NCI-H2081 treated with DMSO at 0.1 percent for 48 hours (cell line): ENCODE measurements at places on chromosomes 6 and 20.
A peak's percentile ranks its signal among the peaks of the same experiment; 100 is the strongest.

- DNase-seq, result no peak
Observed at GRCh38 chr6:106077881-106078280, 8.3 kb upstream of the PRDM1 start.

DNA sequence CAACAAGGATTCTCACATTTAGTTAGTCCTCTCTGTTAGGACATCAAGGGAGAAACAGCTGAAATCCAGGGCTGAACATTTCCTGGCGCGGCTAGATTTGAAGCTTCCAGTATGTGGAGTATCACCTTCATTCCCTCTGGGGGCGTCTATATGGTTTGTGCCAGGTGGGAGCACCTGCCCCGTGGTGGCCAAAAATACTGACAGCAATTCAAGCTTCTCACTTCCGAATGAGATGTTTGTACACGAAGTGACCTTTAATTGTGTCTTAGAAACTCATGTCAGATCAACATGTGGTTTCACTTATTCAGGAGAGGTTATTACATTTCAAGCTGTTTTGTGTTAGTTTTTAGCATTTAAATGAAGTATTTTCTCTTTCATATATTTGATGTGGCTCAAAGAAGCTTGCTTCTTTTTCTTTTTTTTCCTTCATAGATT is 67.3 kb upstream of the ZNF217 start:
- DNase-seq, result no peak

DNA sequence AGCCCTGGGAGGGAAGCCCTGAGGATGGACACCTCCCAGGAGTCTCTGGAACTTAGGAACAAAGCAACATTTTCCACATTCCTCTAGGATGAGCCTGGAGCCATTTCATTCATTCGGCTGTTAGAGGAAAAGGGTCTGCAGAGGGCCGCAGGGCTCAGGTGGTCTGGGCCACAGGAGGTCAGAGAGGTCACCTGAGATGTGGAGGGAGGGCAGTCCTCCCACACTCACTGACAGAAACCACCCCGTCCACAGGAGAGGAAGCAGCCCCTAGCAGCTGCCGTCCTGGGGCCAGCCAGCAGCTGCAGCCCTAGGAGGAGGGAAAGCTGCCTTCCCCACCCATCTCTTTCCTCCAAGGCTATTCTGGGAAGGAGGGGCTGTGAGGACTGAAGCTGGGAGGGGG is 207.0 kb downstream of the CDC5L start:
- no peak for DNase-seq

DNA sequence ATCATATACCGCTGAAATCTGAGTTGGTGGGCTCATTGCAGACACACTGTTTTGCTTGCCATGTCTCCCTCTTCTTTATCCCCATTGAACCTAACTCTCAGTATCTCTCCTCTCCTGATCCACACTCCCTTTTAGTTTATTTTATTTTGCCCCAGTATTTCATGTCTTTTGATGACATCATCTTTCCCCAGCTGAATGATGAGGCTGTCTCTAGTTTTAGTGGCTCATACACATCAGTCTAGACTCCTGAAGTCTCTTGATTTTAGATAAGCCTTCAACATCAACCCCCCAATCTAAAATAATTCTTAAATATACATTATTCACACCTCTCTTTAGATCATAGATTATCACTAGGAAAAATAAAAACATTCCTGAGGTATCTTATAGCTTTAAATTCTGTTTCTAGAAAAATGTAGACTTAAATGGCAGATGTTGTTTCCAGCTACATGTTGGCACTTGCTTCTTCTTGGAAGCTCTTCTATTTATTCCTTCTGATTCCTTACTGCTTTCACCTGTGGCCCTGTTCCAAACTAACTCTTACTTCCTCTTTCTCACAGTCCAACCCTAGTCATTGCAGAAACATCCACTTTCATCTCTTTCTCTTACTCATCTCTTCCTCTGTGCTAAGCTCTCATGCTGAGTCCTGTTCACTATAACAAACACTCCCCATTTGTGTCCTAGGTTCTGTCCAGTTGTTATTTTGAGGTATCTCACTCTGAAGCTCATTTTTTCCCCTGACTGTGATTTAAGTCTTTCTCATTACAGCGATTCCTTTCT is 191.9 kb upstream of the SLC35B3 start:
- DNase-seq, result no peak

- no peak for DNase-seq
Observed at GRCh38 chr20:43571771-43572170, 12.9 kb downstream of the SGK2 start.

GRCh38 chr6:123841067-123841896 is 37.6 kb downstream of the NKAIN2 start:
- DNase-seq, result peak; percentile 94

GRCh38 chr20:8639112-8639778 is 429.6 kb upstream of the PLCB4 start:
- DNase-seq, result no peak

DNA sequence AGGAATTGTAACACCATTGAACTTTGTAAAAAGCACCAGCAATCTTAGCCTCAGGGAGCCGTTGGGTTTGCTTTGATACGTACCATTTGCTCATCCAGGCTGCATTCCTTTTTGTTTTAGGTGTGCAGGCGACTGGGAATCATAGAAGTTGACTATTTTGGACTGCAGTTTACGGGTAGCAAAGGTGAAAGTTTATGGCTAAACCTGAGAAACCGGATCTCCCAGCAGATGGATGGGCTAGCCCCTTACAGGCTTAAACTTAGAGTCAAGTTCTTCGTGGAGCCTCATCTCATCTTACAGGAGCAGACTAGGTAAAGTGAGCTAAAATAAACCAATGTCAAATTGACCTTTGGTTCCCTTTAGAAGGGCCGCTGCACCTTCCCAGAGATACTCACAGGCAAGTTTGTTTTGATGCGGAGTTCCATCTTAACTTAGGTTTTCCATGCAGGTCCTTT is 1.6 kb downstream of the MYLIP start:
- no peak for DNase-seq

- DNase-seq, result no peak
Observed at GRCh38 chr6:15453622-15454021, 207.8 kb downstream of the JARID2 start.
